ENCODE measurements at places on chromosomes 6 and 20. TPM values are rescaled to one million over a fixed set of nuclear protein-coding genes. Genes with fewer than 3 reads are reported as not detected.

DNA sequence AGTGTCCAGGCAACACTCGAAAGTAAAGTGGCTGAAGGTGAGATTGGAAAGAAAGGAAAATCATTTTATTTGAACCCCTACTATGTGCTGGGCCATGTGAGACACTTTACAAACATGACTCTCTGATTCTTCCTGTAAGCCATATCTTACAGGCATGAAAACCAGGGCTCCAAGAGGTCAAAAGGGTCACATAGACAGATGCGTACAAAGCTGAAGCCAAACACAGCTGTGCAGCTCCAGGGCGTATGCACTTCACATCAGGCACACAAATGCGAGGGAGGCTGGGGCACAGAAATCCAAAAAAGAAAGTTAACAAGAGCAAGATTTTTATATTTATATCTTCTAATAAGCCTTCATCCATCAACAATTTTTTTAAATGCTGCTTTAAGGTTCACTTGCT lies 176.5 kb downstream of the PHACTR1 start:
- no peak for DNase-seq

DNA sequence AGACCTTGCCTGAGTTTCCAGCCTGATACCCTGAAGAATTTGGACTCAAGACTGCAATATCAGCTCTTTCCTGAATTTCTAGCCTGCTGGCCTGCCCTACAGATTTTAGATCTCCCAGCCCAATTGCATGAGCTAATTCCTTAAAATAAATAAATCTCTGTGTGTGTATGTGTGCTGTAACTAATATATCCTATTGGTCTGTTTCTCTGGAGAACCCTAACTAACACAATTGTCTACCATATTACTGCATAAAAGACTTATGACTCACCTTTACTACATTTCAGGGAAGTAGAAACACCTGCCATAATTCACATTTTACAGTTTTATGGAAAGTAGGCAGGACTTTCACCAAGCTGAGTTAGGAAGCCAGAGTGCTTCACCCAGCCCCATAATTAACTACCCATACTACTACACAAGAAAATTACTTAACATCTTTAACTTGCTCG lies 90.7 kb upstream of the BEND6 start:
- no peak for DNase-seq

GRCh38 chr20:37155987-37156386 lies 23.1 kb upstream of the RPN2 start:
- no peak for DNase-seq

- no peak for DNase-seq
Measured at GRCh38 chr6:166942393-166943168, 13.8 kb downstream of the RNASET2 start.

- DNase-seq = peak; percentile 64
Measured at GRCh38 chr6:117919775-117920729, 13.0 kb downstream of the SLC35F1 start.

GRCh38 chr20:10022625-10023024 lies 12.2 kb upstream of the ANKEF1 start:
- no peak for DNase-seq

DNA sequence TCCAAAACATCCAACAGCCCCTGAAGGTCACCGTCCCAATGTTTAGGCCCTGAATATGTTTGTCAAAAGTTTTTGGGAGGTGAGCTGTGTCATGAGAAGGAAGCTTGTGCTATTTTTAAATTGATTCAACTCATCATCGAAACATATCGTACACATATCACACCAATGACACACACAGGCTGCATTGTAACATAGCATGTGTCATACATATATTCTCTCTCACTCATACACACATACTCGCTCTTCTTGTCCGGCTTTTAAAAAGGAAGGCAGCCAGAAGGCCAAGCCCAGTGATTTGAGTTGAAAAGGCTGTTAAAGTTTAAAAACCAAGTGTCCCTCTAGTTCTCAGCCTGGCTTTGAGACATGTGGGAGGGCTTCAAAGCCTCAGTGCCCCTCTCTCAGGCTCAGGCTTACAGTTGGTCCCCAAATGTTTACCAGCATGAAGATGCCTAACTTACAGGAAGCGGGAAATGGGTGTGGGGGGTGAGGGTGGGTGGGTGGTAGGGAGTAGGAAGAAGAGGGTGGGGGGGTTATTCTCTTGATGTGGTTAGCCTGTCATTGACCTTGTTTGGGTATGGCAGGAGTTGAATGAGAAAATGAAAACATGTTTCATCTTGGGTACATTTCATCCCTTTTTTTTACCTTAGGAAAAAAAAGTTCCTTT lies 3.3 kb upstream of the PRDM1 start:
- DNase-seq = no peak

GRCh38 chr6:150895928-150896632 lies 30.6 kb downstream of the MTHFD1L start:
- DNase-seq = no peak

GRCh38 chr6:2916158-2916925 lies 13.2 kb upstream of the SERPINB9 start:
- no peak for DNase-seq

GRCh38 chr6:40444811-40445210 lies 142.4 kb downstream of the LRFN2 start:
- no peak for DNase-seq

DNA sequence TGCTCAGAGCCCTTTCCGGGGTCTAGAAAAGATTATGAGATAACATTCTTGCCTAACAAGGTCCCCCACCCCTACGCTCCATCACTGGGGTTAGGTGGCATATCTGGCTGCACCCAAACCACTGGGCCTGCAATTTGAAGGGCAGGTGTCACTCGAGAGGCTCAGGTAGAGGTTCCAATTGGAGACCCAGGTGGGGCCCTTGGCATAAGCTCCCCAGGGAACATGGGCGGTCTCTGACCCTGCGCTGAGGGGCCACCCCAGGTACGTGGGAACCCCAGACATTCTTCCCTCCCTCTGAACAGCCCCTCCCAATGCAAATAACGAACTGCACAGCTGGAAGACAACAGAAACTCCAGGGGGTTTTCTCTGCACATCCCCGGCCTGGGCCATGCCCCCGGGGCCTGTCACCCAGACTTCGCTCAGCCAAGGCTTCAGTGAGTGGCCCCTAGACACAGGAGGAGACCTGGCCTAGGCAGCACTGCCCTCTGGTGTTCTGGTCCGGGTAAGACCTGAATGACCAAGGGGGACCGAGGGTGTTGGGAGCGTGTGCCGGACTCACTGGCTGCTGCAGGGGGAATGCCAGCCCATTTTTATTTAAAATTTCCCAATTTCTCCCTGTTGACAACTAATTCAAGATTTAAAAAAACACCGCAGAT lies 47.5 kb downstream of the DSTN start:
- peak; percentile 67 for DNase-seq

GRCh38 chr6:89411145-89412070 lies 665 bp downstream of the RRAGD start:
- DNase-seq = peak; percentile 46

The BPIFB2 gene
- total RNA-seq = not detected

The RSPH9 gene
- total RNA-seq = 0.63 TPM

The POU5F1 gene
- total RNA-seq = not detected

The FNDC11 gene
- 1.5 TPM for total RNA-seq

The MUC22 gene
- not detected for total RNA-seq

The KCNB1 gene
- total RNA-seq = 2.8 TPM

Measured in neural crest cell (in vitro differentiated cells).